H1 (cell line): ENCODE measurements at places on chromosomes 2 and 18.
A peak's percentile ranks its signal among the peaks of the same experiment; 100 is the strongest.

DNA sequence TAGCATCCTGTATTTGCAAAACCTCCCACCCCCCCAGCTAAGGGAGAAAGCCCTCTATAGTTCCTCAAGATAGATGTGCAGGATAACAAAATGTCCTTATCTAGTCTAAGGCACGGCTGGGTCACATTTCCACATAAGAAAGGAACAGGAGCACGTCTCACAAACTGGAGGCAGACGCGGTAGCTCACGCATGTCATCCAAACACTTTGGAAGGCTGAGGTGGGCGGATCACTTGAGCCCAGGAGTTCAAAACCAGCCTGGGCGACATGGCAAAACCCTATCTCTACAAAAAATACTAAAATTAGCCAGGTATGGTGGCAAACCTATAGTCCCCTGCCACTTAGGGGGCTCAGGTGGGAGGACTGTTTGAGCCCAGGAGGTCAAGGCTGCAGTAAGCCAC is 9.3 kb downstream of the SF3B1 start:
- no peak for DNase-seq

DNA sequence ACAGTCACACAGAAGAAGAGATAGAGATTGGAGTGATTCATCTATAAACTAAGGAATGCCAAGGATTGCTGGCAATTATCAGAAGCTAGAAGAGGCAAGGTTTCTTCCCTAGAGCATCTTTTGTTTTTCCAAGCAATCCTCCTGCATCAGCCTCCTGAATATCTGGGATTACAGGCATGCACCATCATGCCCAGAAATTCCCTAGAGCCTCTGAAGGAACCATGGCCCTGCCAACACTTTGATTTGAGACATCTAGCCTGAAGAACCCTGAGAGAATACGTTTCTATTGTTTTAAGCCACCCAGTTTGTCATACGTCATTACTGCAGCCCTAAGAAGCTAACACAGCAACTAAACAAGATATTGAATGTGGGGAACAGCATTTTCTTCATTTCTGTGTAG is 525.0 kb downstream of the ERBB4 start:
- DNase-seq: no peak

DNA sequence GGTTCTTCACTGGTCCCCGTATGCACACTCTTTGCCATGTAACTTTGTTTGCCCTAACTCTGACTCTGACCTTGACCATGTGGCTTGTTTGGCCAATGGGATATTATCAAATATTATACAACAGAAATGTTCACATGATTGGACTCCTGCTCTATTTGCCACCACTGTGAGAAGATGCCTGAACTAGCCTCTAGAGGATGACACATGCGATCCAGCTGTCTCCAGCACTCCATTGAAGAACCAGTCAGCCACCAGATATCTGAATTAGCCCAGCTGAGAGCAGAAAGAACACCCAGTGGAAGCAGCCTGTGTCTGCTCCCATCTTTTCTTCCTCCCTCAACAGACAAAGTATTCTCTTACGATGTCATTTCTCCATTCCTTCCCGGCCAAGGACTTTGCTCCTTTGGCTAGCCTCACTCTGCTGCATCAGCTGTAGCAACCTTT is 412.1 kb downstream of the IRS1 start:
- no peak for DNase-seq

DNA sequence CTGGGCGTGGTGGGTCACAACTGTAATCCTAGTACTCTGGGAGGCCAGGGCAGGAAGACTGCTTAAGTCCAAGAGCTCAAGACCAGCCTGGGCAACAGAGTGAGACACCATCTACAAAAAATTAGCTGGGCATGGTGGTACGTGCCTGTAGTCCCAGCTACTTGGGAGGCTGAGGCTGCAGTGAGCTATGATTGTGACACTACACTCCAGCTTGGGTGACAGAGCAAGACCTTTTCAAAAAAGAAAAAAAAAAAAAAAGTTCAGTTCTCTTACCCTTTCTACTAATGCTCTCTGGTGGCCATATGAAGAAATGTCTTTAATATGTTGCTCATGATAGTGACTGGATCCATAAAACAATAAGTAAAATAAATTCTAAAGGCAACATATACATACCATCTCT is 14.9 kb downstream of the TYW5 start:
- no peak for DNase-seq

- no peak for DNase-seq
Observed at GRCh38 chr2:144489315-144489916, 30.5 kb downstream of the ZEB2 start.

GRCh38 chr2:60439219-60439974 is 114.1 kb downstream of the BCL11A start:
- DNase-seq: no peak

DNA sequence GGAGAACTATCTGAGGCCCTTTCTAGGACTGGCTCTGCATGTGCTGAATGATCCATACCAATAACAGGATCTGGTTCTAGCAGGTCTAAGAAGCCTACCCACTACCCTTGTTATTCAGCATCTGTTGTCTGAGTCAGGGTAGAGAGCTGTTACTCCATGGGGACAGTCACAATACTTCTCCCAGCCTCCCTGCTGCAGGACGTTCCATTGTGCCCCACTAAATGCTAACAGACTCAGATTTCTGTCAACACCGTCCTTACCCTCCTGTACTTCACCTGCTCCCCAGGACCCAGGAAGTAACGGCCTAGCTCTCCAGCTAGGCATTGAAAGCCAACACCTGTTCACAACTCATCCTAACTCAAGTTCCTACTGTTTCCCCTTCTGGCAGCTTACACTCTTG is 719.7 kb upstream of the ID2 start:
- no peak for DNase-seq

GRCh38 chr2:183991968-183992367 is 606.4 kb upstream of the ZNF804A start:
- DNase-seq: no peak

DNA sequence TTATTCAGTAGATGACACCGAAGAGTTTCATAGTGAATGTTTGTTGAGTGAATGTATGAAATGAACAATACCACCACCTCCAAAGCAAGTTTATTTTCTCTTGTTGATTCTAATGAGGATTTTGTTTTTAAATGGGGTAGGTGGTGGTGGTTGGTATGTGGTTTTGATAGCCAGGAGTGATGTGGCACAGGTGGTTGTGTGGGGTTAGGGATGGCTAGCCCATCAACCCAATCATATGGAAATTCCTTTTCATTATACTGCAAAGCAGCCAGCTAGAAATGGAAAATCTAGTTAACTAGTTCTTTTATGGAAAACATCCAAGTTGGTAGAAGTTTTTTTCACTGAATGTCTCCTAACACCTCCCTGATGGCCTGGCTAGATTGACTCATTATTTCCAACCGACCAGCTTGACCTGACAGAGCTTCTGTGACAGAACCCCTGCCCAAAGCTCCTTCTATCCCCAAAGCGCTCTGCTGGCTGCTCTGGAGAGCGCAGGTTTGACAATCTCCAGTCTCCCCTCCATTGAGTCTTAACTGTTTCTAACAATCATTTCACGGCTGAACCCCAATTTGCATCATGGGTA is 376.9 kb downstream of the MTX2 start:
- DNase-seq: peak; percentile 49
